ENCODE measurements at places on chromosomes 6 and 20.

- no peak for DNase-seq
These were observed 99.4 kb downstream of the NCOA3 start for GRCh38 chr20:47600967-47601547.

- DNase-seq = no peak
These were observed 259.9 kb downstream of the SMOC2 start for GRCh38 chr6:168700880-168701279.

- DNase-seq = no peak
These were observed 163.3 kb downstream of the SOBP start for GRCh38 chr6:107653183-107653580.

DNA sequence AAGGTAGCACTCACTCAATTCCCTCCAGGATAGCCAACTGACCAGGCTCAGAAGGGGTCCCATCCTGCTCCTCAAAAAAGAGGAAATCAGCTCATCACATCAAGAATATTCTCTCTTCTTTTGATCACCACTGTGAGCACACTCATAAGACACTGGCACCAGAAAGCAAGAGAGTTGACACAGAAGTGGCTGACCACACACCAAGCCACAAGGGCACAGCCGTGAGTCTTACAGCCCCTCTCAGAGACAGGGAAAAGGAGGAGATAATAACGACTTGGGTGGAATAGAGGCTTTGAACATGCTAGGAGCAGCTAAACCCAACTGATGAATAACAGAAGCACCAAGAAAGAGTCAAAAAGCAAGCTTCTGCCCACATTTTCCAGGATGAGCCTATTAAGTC, 249.1 kb upstream of the PREP start:
- DNase-seq = no peak

DNA sequence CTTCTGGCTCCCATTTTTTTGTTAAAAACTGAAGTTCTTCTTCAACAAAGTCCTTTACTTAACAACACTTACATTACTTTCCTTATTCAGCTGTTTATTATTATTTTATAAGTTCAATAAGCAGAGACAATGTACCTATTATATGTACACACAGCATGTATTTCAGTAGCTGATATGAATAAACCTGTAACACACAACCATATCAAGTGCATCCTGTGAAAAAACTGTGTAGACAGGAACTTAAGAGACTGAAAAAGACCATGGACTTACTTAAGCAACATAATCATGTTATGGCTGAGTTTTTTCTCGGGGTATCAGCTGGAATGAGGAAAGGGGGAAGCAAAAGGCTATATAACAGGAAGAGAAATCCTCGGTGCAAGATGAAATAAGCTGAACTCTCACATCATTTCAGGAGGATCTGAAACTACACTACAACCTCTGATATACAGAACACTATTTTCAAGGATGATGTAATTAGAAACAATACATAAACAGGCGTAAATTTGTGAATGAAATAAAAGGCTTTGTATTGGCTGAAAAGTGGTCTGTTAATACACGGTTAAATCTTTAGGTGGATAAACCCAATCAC, 70.9 kb downstream of the REV3L start:
- no peak for DNase-seq

DNA sequence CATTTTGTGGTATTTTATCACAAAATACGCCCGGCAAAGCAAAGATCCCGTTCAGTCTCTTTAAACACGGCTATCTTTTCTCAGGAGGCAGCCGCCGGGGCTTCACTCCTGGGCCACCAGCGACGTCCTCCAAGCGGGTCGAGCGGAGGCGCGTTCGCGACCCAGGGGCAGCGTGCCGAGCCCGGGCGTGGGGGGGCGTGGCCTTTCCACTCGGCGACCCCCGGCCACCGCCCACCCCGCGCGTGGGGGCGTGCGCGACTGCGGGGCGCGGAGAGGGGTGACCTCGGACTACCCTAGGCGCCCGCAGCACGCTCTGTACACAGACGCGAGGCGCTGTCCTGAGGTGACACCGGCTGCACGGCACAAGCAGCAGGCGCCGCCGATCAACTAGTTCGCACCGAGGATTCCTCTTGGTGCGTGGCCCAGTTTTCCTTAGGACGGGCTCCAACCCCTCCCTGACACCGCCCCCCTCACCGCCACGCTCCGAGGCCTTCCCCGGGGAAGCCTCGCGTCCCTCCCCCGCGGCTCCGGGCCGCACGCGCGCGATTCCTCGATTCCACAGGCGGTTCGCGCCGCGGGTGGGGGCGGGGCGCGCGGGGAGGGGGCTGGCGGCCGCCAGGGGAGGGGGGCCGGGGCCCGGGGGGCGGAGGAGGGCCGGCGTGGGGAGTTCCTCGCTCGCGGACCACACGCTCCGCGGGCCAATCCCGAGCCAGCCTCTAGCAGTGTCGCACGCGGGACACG, 1.1 kb upstream of the JARID2 start:
- peak; percentile 78 for DNase-seq

DNA sequence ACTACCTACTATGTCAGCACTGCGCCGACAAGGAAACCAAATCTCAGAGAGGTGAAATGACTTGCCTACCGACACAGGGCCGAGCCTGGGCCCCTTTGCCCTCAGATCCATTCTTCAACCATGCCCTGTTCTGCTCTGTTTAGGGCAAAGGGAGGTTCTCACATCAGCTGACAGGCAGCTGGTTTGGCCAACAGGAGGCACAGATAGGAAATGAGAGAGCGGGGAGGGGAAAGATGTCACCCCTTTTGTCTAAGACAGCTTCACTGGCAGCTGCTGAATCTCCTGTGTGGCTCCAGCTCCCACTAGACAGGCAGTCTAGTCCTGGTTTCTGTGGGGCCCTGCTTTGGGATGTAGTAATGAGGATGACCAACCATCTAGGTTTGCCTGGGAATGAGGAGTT, 158.7 kb downstream of the TMEM200A start:
- DNase-seq = no peak

GRCh38 chr6:167569041-167569805, 244.3 kb downstream of the TTLL2 start:
- DNase-seq = no peak

DNA sequence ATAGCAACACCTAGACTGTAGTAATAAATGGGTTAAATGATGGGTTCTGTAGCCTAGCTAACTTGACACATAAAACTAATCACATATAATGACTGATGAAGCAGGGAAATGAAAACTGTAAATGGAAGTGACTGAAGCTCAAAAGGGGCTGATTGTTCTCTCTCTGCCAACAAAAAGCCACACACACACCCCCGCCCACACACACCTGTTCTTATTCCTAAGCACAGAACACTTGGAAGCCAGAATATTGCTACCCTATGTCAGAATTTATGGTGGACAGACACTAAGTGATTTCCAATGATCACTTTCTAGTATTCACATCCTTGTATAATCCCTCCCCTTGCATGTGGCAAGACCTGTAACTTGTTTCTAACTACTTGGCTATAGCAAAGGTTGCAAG, 603.5 kb downstream of the UTRN start:
- no peak for DNase-seq

DNA sequence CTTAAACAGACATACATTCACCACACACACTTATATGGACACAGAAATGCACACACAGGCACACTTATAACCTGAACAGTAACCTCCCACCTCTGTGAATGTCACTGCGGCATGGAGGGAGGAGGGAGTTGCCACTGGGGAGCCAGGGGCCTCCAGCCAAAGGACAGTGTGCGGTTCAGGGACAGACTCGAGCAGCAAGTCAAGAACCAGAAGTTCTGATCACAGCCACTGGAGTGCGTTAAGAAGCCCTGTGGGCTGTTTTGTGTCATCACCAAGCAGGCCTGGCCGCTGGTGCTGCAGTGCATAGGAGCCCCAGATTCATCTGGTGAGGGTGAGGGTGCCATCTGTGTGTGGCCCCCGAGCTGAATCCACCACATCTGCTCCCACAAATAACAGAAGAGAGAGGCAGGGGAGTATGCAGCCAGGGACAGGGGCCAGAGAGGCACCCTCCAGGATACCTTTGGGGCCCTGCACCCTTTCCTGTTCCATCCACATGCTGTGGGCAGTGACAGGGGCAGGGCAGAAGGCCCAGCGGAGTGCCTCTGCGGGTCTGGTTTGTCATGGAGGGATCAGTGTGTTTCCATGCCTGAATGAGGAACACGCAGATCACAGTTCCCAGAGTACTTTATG, 20.3 kb downstream of the SYNDIG1 start:
- no peak for DNase-seq

- DNase-seq = no peak
These were observed 44.9 kb upstream of the CCDC28A start for GRCh38 chr6:138728662-138729061.

- no peak for DNase-seq
These were observed 94.8 kb upstream of the FOXA2 start for GRCh38 chr20:22679197-22679596.

GRCh38 chr6:146545581-146545980, 1.9 kb downstream of the RAB32 start:
- DNase-seq = no peak

- DNase-seq = no peak
These were observed 131.0 kb downstream of the ID4 start for GRCh38 chr6:19968201-19968600.

DNA sequence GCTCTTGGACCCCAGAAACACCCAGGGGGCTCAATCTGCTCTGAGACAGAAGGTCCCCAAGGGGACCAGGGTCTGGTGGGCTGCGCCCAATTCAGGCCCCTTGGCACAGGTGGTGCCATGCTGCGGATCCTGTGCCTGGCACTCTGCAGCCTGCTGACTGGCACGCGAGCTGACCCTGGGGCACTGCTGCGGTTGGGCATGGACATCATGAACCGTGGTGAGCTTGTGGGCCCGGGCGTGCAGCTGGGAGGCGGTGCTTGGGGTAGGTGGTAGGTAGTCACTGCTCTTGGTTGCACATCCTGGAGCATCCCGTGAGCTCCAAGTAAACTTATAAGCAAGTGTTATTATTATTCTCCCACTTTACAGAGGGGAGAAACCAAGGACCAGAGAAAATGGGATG, at the start of gene BPIFB6:
BPIFB6 (plus strand) TSS at position 118 of the 400 bp plus-strand sequence; CDS start at position 118, 0 bp downstream.
- no peak for DNase-seq

DNA sequence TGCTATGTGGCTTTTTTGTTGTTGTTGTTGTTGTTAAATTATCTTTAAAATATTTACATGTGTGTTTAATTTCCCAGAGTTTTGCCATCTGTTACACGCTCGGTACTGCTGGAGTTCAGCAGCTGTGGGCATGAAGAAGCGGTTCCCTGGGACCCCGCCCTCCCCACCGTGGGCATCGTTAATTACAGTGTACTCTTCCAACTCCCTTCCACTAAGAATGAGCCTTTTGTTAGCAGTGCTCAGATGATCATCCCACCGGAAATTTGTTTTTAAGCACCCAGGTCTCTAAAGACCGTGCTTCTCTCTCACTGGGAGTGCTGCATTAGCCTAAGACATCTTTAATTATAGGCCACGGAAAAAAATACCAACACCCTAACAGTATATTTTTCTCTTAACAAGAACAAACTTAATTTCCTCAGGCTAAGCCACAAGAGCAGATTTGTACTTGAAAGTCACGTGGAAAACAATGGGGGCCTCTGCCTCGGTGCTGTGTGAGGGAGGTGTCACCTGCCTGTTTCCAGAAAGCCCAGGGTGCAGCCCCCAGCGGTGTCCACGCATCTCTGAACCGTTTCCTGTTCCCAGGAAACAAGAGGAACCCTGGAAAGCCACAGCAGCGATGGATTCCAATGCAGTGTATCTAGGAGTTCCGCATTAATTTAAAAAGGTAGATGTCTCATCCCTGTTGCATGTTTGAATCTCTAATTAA, 113.3 kb upstream of the FRMD1 start:
- DNase-seq = no peak

DNA sequence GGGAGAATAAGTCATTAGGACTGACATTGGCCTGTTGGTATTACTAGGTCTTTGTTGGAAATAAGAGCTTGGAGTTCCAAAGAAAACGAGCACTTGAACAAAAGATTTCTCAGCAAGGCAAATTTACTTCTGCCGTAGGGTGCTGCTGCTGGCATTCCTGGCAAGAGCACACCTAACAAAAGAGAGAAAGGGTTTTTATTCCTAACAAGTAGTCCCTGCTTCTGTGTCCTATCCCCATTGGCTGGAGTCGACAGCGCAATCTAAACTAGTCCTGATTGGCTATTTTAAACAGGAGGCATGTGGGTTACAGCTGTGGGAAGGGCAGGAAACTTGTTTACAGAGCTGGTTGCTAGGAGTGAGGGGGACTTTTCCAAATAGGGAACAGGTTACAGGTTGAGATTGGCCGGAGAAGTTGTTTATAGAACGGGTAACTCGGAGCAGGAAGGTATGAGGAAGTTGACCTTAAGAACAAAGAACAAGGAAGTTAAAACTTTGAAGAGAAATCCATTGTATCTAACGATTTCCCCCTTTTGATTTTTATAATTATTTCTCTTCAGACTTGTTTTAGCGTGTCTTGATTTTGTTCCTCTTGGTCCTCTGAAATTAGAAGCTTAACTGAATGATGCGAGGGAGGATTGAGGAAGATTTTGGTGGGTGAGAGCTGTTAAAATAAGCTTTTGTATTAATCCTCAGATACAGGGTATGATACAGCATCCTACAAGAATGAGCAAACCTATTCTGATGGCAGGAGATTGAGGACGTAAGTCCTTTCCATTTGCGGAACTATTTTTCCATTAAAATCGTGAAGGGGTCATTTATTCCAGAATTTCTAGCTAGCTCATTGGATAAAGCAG, 3.4 kb upstream of the ZNFX1 start:
- DNase-seq = no peak

DNA sequence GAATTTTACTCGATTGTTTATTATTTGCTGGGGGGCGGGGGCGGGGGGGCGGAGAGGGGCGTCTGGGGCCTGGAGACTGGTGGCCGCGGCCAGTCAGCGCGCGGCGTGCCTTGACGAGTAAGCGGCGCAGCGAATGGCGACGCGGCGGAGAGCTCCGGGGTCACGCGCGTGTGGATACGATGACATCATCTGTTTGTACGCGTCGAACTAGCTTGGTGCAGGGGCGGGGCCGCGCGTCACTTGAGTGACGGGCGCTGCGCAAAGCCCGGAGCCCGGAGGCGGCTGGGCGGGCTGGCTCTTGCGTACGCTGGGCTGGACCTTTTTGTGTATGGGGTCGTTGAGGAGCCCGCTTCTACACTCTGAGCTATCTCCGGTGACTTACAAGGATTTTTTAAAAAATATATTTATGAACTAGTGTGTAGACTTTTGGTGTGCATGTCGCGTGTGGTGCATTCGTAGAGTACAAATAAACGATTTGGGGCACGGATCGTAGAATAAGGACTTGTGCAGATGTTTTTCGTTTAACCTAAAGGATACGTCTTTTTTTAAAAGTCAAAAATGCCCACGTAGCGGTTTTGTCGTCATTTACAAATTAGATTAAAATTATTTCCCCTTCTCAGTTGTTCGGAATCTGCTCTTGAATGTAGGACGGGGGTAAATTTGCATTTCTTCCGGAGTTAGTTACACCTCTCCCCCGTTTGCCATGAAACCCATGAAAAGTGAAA, 2.2 kb upstream of the FOXO3 start:
- peak; percentile 98 for DNase-seq

- DNase-seq = no peak
These were observed 8.7 kb downstream of the LAMA4 start for GRCh38 chr6:112245511-112246203.
